Activated CD8-positive, alpha-beta memory T cell treated with anti-CD3 and anti-CD28 coated beads, Interleukin-2, amount 50 U/mL, for 48 hours (primary cell): ENCODE measurements at places on chromosomes 5 and 9.

DNA sequence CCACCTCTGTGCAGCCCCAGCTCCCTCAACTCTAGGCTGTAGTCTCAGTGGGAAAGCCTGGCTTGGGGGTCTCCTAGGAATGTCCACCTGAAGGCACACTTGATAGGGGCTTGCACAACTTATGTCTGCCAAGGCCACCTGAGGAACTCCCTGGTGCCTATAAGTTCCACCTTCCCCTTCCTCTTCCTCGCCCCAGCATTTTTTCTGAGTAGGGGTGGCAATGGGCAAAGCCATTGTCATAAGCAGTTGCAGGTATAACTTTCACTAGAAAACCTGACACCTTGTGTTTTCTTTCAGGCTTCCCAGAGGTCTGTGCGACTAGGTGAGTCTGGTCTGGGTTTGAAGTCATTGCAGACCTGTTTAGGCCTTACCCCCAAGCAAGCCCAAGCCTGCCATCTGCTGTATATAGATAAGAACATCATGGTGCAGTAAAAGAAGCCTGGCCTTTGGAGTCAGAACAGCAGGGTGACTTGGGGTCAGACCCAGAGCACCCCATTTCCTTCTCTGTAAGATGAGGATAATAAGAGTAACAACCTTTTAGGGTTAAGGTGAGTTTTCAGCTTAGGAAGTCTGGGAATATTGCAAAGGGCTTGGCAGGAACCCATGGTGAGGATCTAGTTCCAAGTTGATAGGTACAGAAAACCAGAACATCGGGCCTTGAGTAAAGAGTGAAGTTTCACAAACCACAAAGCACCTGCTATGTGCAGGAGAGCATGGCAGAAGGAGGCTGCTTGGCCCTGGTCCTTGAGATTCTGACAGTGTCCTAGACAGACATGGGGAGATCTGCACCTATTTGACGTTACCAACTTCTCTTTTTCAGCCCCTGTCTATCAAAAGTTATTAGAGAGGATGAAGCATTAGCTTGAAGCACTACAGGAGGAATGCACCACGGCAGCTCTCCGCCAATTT, 33.8 kb downstream of the TGFBI start:
- DNase-seq: peak; percentile 49

DNA sequence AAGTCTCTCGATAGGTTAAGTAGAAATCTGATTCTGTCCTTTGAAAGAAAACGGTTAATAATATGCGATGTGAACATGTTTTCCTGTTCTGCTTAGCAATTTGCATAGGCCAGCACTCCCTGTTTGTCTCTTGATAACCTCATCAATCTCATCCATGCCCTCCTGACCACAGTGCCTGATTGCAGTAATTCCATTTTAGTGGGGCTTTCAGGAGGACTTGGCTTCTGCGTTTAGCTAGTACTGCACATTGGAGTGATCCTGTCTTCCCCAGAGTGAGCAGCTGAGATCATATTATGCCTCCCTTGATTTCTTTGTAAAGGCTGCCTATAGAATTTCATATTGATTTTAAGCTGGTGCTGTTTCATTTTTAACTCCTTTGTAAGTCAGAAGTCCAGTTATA, 335.9 kb upstream of the ISL1 start:
- DNase-seq: no peak

DNA sequence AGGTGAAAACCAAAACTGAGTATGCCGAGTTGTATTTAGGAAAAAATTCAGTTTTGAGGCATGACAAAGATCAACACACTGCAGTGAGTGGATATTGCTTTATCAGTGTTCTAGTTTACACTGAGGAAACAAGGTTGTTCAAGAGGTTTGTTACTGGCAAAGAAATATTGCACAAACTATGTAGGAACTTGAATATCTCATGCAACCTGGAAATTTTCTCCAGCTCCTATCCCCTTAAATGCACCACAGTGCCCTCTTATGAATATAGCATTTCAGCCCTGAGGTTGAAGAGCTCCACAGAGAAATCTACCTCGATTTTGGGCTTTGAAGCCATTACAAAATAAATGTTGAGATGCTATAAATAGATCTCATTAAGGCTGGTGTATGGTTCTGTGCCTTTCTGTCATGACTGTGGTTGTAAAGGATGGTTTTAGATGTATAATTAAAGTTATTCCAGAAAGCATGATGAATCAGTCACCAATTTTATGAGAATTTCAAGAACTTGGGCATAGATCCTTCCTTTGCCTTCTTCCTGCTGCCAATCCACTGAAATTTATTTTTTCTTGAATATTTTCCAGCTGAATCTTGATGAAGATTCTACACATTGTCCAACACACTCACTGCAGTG, 159.3 kb downstream of the SPATA31D1 start:
- DNase-seq: no peak

DNA sequence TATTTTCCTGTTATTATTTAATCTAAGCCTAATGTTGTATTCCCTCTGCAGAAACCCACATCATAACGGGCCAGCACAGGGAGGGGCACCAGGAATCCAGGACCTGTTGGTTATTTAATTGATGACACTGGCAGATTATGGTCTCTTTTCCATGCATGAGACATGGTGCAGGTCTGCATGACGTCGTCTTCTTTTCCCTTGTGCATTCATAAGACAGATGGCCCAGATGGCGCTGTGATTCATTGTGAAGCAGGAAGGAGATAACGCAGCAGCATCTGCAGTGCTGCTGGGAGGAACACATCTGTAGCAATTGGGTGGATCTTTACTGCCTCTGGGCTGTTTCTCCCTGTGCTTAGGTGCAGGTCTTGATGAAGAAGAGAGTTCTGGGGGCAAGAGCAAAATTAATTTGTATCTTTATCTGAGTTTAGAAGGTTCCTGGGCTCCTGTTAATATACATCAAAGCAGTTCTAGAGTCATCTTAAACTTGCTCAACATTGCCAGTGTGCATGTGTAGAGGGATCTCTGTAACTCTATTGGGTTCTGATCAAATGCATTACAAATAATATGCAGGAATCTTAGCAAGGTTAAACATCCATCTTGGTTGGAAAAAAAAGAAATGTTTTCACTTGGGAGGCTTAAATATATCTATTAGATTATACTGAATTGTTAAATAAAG, 176.1 kb downstream of the PCSK1 start:
- no peak for DNase-seq

GRCh38 chr5:9820691-9821449, 190.7 kb upstream of the TAS2R1 start:
- DNase-seq: no peak

GRCh38 chr9:129762985-129763926, 10.4 kb upstream of the PTGES start:
- no peak for DNase-seq

DNA sequence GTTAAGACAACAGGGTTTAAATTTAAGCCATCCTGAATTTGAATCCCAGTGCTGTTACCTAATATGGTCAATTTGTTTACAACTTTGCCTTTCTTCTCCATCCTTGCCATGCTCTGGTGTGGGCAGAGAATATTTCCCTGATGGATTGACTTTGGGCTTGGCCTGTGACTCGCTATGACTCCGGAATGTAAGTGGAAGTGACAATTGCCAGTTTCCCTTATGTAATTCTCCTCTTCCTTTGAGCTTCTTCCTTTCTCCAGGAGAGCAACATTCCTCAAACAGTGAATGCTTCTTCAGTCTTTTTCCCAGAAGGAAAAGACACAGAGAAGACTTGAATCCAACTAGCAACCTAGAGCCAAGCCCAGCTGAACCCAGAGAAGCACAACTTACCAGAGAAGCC, 159.1 kb downstream of the LURAP1L start:
- DNase-seq: no peak
